ENCODE measurements at places on chromosomes 5 and 9. TPM values are rescaled to one million over a fixed set of nuclear protein-coding genes. Genes with fewer than 3 reads are reported as not detected.

IFNA21 gene
- polyA plus RNA-seq, result not detected

DNA sequence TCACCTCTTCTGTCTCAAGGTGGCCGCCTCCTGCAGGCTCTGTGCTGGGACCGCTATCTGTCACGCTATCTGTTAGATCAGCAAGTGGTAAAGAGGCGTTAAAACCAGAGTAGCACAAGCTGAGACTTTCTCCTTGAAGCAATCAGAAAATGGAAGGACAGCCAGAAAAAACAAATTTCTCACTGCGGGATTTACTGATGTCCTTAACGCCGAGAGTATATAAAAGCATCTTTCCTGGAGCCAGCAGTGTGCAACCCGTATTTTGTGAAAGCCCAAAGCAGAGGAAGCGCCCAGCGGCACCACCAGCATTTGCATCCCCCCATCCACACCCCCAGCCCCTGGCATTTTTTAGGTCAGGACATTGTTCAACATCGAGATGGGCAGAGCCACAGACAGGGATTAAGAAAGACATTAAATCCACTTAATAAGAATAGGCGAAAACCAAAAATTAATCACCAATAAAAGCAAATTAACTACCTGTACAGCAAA, 48.6 kb downstream of the DUSP1 start:
- peak overlapping the region; percentile 51 for H3K27ac ChIP-seq
- no peaks in the 10 kb centered on the region for H3K27me3 ChIP-seq
- DNase-seq, result no peak
- H3K4me1 ChIP-seq, result peaks cover 13% of the 10 kb centered on the region
- H3K36me3 ChIP-seq, result no peaks in the 10 kb centered on the region

GRCh38 chr9:114278356-114278755, 44.5 kb upstream of the ORM1 start:
- no peak for DNase-seq
- no peak overlapping the region for H3K27ac ChIP-seq
- no peaks in the 10 kb centered on the region for H3K4me1 ChIP-seq
- H3K27me3 ChIP-seq, result no peaks in the 10 kb centered on the region
- no peak overlapping the region for H3K4me3 ChIP-seq
- no peaks in the 10 kb centered on the region for H3K36me3 ChIP-seq

C9 gene
- polyA plus RNA-seq, result 0.06 TPM

- no peak overlapping the region for H3K4me3 ChIP-seq
- no peak overlapping the region for H3K27ac ChIP-seq
- no peaks in the 10 kb centered on the region for H3K36me3 ChIP-seq
- no peaks in the 10 kb centered on the region for H3K27me3 ChIP-seq
- no peak for DNase-seq
Measured at GRCh38 chr5:77218263-77218662, 7.8 kb downstream of the PDE8B start.

- peak overlapping the region; percentile 91 for H3K27ac ChIP-seq
- H3K4me1 ChIP-seq, result no peaks in the 10 kb centered on the region
- peak; percentile 95 for DNase-seq
- H3K4me3 ChIP-seq, result peak overlapping the region; percentile 69
- H3K36me3 ChIP-seq, result peaks cover 7% of the 10 kb centered on the region
Measured at GRCh38 chr9:122374885-122375420, 4.1 kb downstream of the PTGS1 start.

GRCh38 chr5:34511063-34511462, 145.1 kb upstream of the RAI14 start:
- no peak for DNase-seq
- peaks cover 21% of the 10 kb centered on the region for H3K4me1 ChIP-seq
- H3K27ac ChIP-seq, result peak overlapping the region; percentile 74
- H3K36me3 ChIP-seq, result no peaks in the 10 kb centered on the region

- no peak for DNase-seq
- no peak overlapping the region for H3K4me3 ChIP-seq
- no peak overlapping the region for H3K27ac ChIP-seq
- no peaks in the 10 kb centered on the region for H3K27me3 ChIP-seq
Measured at GRCh38 chr9:96121136-96121535, 180.8 kb downstream of the HSD17B3 start.

- H3K36me3 ChIP-seq, result no peaks in the 10 kb centered on the region
- no peak overlapping the region for H3K4me3 ChIP-seq
- DNase-seq, result no peak
- no peaks in the 10 kb centered on the region for H3K27me3 ChIP-seq
Measured at GRCh38 chr9:112084334-112084733, 90.8 kb downstream of the SUSD1 start.

- peaks cover 7% of the 10 kb centered on the region for H3K36me3 ChIP-seq
- no peak for DNase-seq
- H3K27me3 ChIP-seq, result no peaks in the 10 kb centered on the region
Measured at GRCh38 chr5:50763846-50764245, 97.4 kb downstream of the PARP8 start.

VLDLR gene
- polyA plus RNA-seq, result 1.8 TPM

All from sigmoid colon (tissue), 7 donors.